ENCODE measurements at places on chromosomes 1 and 21. TPM values are rescaled to one million over a fixed set of nuclear protein-coding genes. Genes with fewer than 3 reads are reported as not detected.

Gene ZSWIM5
- total RNA-seq = 1.6 TPM

Gene G0S2
- total RNA-seq = 1,307 TPM

Gene FNDC10
- total RNA-seq = 0.98 TPM

DNA sequence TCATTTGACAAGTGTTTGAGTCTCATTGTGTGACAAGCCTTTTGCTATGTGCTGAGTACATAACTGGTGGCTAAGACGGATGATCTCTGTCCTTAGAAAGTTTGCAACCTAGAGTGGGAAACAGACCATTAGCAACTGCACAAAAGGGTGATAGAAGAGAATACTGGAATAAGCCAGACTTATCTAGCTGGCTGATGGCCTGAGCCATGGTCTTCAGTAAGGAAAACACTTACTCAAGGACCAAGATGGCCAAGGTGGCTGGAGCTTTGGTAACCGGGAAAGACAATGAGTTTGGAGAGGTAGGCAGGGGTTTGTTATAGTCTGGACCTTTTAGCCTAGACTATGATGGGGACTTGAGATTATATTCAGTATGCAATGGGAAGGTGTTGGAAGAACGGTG, 1.6 kb upstream of the TAF12 start:
- H3K4me1 ChIP-seq = peaks cover 4% of the 10 kb centered on the region
- no peaks in the 10 kb centered on the region for H3K36me3 ChIP-seq
- no peaks in the 10 kb centered on the region for H3K27me3 ChIP-seq
- H3K4me3 ChIP-seq = peak overlapping the region; percentile 72
- H3K27ac ChIP-seq = peak overlapping the region; percentile 90
- DNase-seq = no peak

Gene FOXD2
- 0.32 TPM for total RNA-seq

DNA sequence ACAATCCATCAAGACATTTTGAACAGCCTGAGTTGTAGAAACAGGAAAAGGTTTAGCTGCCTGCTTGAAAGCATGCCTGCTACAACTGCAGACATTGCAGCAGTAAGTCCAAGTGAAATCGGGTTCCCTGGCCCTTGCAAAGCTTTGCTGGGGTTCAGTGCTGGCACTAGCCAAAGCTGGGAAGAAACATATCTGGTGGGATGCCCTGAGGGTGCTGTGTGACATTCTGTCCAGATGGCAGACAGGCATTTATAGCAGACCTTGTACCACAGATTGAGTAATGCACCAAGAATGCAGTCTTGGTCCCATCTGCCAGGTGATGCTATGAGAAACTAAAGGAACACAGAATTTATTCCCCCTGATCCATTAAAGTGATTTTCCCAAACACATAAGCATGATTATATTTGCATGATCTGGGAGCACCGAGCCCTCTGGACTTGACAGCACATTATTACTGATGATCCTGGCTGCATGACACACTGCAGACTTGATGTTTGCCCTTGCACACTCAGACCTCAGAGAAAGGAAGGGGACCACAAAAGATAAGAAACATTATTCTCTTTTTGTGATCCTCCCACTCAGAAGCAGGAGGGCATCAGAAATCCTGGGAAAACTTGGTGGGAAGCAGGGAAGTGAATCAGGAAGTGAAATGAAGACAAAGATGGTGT, 223.7 kb upstream of the FAM78B start:
- H3K27me3 ChIP-seq = no peaks in the 10 kb centered on the region
- no peaks in the 10 kb centered on the region for H3K4me1 ChIP-seq
- no peak overlapping the region for H3K4me3 ChIP-seq
- no peaks in the 10 kb centered on the region for H3K36me3 ChIP-seq
- H3K27ac ChIP-seq = no peak overlapping the region

DNA sequence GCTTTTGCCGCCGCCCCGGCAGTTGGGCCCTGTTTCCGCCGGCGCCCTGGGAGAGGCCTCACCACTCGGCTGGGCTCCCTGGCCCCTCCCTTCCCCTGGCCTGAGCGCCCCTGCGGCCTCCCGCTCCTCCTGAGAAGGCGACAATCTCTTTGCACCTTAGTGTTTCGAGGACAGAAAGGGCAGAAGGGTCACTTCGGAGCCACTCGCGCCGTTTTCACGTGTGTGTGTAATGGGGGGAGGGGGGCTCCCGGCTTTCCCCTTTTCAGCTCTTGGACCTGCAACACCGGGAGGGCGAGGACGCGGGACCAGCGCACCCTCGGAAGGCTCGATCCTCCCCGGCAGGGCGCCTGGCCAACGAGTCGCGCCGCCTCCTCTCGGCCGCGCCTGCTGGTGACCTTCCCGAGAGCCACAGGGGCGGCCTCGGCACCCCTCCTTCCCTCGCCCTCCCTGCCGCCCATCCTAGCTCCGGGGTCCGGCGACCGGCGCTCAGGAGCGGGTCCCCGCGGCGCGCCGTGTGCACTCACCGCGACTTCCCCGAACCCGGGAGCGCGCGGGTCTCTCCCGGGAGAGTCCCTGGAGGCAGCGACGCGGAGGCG, 432 bp upstream of the SIM2 start:
- no peaks in the 10 kb centered on the region for H3K36me3 ChIP-seq
- peaks cover 3% of the 10 kb centered on the region for H3K4me1 ChIP-seq
- peak overlapping the region; percentile 72 for H3K4me3 ChIP-seq
- DNase-seq = no peak

GRCh38 chr1:161905269-161905884, 118.3 kb downstream of the OLFML2B start:
- no peaks in the 10 kb centered on the region for H3K4me1 ChIP-seq
- H3K4me3 ChIP-seq = no peak overlapping the region
- no peaks in the 10 kb centered on the region for H3K27me3 ChIP-seq

DNA sequence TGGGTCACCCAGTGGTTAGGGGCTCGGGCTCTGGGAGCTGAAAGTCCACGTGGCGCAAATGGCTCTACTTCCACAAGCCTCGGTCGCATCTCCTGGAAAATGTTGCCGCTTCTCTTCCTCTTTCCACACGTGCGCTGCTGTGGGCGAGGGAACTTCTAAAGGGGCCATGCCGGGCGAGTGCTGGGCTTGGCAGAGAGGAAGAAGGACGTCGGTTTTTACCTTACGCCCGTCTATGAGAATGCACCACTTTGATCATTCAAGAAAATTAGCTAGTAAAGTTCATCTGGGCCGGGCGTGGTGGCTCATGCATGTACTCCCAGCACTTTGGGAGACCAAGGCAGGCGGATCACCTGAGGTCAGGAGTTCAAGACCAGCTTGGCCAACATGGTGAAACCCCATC, 10.4 kb downstream of the SLC45A1 start:
- no peak overlapping the region for H3K27ac ChIP-seq
- no peak overlapping the region for H3K4me3 ChIP-seq
- H3K27me3 ChIP-seq = no peaks in the 10 kb centered on the region

GRCh38 chr1:15414445-15414983, 4.8 kb downstream of the EFHD2 start:
- H3K27me3 ChIP-seq = no peaks in the 10 kb centered on the region
- no peak overlapping the region for H3K27ac ChIP-seq
- H3K4me3 ChIP-seq = no peak overlapping the region
- H3K36me3 ChIP-seq = no peaks in the 10 kb centered on the region
- DNase-seq = no peak

GRCh38 chr1:53733447-53733931, 5.5 kb downstream of the GLIS1 start:
- no peaks in the 10 kb centered on the region for H3K27me3 ChIP-seq
- no peak for DNase-seq
- H3K4me1 ChIP-seq = no peaks in the 10 kb centered on the region
- no peaks in the 10 kb centered on the region for H3K36me3 ChIP-seq
- H3K4me3 ChIP-seq = no peak overlapping the region

GRCh38 chr1:93678491-93678890, 3.1 kb downstream of the BCAR3 start:
- DNase-seq = no peak
- no peaks in the 10 kb centered on the region for H3K36me3 ChIP-seq
- H3K4me3 ChIP-seq = no peak overlapping the region
- H3K27ac ChIP-seq = no peak overlapping the region
- peaks cover under 1% of the 10 kb centered on the region for H3K4me1 ChIP-seq

- no peaks in the 10 kb centered on the region for H3K4me1 ChIP-seq
- no peak overlapping the region for H3K4me3 ChIP-seq
- no peaks in the 10 kb centered on the region for H3K36me3 ChIP-seq
Observed at GRCh38 chr1:191752342-191752741, 405.9 kb upstream of the RGS18 start.

DNA sequence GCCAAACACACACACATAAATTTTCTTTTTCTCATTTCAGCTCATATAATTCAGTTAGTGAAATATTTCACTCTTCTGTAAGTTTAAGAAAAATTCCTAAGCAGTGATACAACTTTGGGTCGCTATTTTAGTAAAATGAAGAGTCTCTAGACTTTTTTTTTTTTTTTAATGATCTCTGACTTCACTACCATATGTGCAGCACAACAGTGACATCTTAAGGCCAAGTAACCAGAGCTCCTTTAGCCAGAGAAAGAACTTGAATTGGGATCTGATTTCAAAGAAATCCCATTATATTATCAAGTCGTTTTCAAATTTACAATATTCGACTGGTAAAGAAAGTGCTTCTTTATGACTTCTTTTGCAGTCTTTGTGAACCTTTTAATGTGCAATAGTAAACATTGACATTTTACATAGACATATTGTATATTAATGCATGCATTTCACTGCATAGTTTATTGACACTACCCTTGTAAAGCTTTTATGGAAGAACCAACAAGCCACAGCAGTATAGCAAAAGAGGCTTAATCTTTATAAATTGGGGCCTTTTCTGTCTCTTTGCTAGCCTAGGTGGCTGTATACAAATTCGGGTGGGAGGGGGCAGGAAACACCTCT, 62.2 kb downstream of the LRRC40 start:
- H3K27ac ChIP-seq = no peak overlapping the region
- no peaks in the 10 kb centered on the region for H3K36me3 ChIP-seq
- no peak overlapping the region for H3K4me3 ChIP-seq
- H3K27me3 ChIP-seq = no peaks in the 10 kb centered on the region
- H3K4me1 ChIP-seq = no peaks in the 10 kb centered on the region

Gene ANGPTL3
- not detected for total RNA-seq

DNA sequence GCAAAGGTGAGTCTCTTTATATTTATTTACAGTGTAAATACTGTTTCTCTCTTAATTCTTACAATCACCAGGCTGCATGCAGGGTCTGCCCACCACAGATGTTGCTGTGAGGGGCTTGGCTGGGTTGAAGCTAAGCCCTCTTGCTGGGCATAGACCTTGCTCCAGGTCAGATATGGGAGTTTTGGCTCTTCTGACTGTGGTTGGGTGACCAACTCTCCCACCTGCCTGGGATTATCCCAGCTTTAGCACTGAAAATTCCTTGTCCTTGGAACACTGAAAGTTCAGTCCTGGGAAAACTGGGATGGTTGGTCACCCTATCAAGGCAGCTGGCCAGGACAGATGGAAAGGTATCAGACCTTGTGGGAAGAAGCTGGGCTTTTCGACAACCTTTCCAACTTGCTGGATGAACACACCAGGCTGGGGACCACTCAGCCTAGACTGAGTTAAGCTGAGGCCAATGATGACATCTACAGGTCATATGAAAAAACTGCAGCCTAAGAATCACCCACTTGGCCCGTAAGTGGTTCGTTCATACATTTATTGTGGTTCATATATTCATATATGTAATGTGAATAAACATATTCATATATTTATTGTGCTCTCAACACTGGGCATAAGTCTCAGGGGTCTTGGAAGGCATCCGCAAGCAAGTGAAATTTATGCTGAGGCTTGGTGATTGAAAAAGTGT, 26.6 kb upstream of the HPDL start:
- no peaks in the 10 kb centered on the region for H3K27me3 ChIP-seq
- H3K36me3 ChIP-seq = no peaks in the 10 kb centered on the region
- no peak overlapping the region for H3K27ac ChIP-seq
- DNase-seq = no peak
- peaks cover 6% of the 10 kb centered on the region for H3K4me1 ChIP-seq
